ENCODE measurements at places on chromosomes 4 and X. TPM values are rescaled to one million over a fixed set of nuclear protein-coding genes. Genes with fewer than 3 reads are reported as not detected.

The PLAC8 gene
- total RNA-seq = 101 TPM

The PSAPL1 gene
- total RNA-seq = not detected

The PQBP1 gene
- 66.5 TPM for total RNA-seq

The VCX2 gene
- total RNA-seq = not detected

The PPEF1 gene
- total RNA-seq = not detected

The SAGE1 gene
- not detected for total RNA-seq

The TSPAN6 gene
- 0.36 TPM for total RNA-seq

GRCh38 chr4:165715989-165716388 is 157.0 kb upstream of the TLL1 start:
- no peak for DNase-seq
- H3K36me3 ChIP-seq = no peaks in the 10 kb centered on the region
- no peaks in the 10 kb centered on the region for H3K27me3 ChIP-seq

DNA sequence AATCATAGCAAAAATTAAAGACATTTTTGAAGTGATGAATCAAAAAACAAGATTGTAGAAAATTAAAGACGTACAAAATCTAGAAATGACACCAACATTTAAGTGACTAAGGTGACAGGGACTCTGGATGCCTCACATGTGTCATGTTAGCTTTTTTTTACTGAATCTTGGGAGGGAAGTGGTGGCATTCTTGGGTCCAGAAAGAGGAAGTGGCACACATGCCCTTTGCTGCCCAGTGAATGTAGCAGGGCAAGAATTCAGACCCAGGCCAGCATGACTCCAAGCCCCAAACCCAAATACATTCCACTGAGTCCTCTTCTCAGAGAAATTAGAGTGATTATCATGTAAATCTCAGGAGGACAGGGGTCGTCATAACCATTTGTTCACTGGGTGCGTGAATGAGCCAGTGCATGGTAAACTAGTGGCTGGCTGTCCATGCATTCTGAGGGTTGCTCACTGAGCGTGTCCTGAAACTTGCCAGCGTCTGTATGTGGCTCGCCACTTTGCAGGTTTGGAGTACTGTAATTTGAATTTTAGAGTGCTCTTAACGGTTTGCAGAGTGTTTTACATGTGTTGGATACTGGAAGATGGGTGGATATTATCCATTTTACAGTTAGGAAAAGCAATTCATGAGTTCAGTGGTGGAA is 55.4 kb upstream of the TBC1D14 start:
- H3K36me3 ChIP-seq = peaks cover 47% of the 10 kb centered on the region
- no peak overlapping the region for H3K27ac ChIP-seq
- peaks cover 29% of the 10 kb centered on the region for H3K4me1 ChIP-seq

DNA sequence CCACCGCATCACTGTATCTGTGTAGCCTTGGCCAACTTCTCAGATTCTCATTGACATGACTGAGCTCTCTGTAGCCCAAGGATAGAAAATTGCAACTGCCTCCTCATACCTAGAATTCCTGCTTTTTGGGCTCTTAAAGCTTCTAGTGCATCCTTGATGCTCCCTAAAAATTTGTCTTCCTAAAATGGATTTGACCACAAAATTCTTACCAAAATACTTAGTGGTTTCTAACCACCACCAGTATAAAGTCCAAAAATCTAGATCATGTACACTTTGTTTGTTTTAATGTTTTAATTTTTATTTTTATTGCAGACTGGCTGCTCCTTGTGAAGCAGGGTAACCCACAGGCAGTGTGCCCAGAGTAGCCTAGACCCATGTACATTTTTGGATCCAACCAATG is 75.5 kb downstream of the TBC1D9 start:
- peaks cover 5% of the 10 kb centered on the region for H3K4me1 ChIP-seq
- DNase-seq = no peak
- H3K4me3 ChIP-seq = no peak overlapping the region
- no peaks in the 10 kb centered on the region for H3K36me3 ChIP-seq
- peaks cover 15% of the 10 kb centered on the region for H3K27me3 ChIP-seq

- H3K36me3 ChIP-seq = peaks cover 11% of the 10 kb centered on the region
- no peak overlapping the region for H3K27ac ChIP-seq
- DNase-seq = no peak
These were observed 51.7 kb downstream of the ATP11C start for GRCh38 chrX:139881130-139881529.

GRCh38 chr4:185773419-185773818 is 38.6 kb downstream of the SORBS2 start:
- H3K4me3 ChIP-seq = no peak overlapping the region
- H3K36me3 ChIP-seq = no peaks in the 10 kb centered on the region
- no peaks in the 10 kb centered on the region for H3K4me1 ChIP-seq
- H3K27ac ChIP-seq = no peak overlapping the region

GRCh38 chr4:6806924-6807626 is 24.5 kb downstream of the KIAA0232 start:
- DNase-seq = no peak
- H3K27me3 ChIP-seq = no peaks in the 10 kb centered on the region
- no peak overlapping the region for H3K4me3 ChIP-seq

GRCh38 chrX:12370497-12370986 is 232.3 kb downstream of the FRMPD4 start:
- no peaks in the 10 kb centered on the region for H3K36me3 ChIP-seq
- no peak overlapping the region for H3K4me3 ChIP-seq
- no peaks in the 10 kb centered on the region for H3K27me3 ChIP-seq
- no peaks in the 10 kb centered on the region for H3K4me1 ChIP-seq

DNA sequence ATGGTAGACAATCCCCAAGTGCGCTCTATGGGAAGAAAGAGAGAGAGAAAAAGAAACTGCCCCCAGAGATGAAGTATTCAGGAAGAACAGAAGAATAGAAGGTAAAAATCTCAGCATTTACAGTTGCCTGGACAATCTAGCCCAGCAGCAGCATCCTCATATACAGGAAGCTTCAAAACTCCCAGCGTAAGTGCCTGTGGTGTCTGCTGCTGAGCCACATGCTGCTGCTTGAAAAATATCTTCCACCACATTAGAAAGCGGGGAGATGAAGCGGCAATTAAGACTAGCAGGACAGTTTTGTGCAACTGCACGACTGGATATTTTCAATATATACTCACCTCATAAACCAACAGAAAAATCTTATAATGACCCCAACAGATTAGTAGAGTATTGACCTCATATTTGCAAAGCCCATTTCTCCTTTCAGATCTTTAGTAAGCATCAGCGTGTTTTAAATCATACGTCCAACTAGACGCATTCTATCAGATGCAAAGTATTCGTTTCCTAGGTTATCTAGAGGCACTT is 972.0 kb upstream of the TENM3 start:
- no peaks in the 10 kb centered on the region for H3K36me3 ChIP-seq
- H3K27ac ChIP-seq = no peak overlapping the region
- no peaks in the 10 kb centered on the region for H3K4me1 ChIP-seq
- no peaks in the 10 kb centered on the region for H3K27me3 ChIP-seq

GRCh38 chr4:2438822-2439718 is 20.3 kb downstream of the CFAP99 start:
- H3K27me3 ChIP-seq = no peaks in the 10 kb centered on the region
- H3K4me3 ChIP-seq = no peak overlapping the region
- no peak overlapping the region for H3K27ac ChIP-seq
- H3K4me1 ChIP-seq = peaks cover 4% of the 10 kb centered on the region
- DNase-seq = no peak
- H3K36me3 ChIP-seq = no peaks in the 10 kb centered on the region

GRCh38 chr4:7195546-7196287 is 3.4 kb downstream of the SORCS2 start:
- DNase-seq = no peak
- no peak overlapping the region for H3K4me3 ChIP-seq
- H3K36me3 ChIP-seq = no peaks in the 10 kb centered on the region
- H3K27ac ChIP-seq = no peak overlapping the region

DNA sequence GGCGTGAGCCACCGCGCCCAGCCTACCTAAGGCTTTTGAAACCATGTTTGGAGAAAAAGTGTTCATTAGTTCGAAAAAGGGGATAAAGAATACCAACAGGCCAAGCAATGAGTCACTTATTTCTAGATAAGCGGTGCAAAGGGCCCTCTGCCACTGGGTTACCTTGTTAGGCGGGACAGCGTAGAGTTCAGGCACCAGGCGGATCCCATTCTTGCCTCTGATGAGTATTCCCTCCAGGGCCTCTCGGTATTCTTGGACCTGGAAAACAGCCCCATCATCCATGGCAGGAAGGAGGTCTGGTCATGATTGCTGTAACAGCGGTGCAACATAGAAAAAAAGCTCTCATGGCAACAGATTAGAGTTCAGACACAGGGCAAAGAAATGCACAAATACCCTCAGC is 48.0 kb downstream of the PHKA2 start:
- no peak for DNase-seq
- H3K4me3 ChIP-seq = no peak overlapping the region
- no peak overlapping the region for H3K27ac ChIP-seq
- no peaks in the 10 kb centered on the region for H3K4me1 ChIP-seq
- H3K36me3 ChIP-seq = peaks cover 3% of the 10 kb centered on the region

DNA sequence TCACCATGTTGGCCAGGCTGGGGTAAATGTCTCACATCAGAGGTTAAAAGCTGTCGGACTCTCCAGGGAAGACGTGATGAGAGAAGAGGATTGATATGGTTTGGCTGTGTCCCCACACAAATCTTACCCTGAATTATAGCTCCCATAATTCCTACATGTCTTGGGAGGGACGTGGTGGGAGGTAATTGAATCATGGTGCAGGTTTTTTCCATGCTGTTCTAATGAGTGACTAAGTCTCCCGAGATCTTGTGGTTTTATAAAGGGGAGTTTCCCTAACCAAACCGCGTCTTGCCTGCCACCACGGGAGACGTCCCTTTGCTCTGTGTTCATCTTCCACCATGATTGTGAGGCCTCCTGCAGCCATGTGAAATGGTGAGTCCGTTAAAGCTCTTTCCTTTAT is 64.4 kb downstream of the ASMT start:
- H3K4me1 ChIP-seq = peaks cover 31% of the 10 kb centered on the region
- H3K36me3 ChIP-seq = peaks cover 39% of the 10 kb centered on the region
- H3K27ac ChIP-seq = peak overlapping the region; percentile 70

DNA sequence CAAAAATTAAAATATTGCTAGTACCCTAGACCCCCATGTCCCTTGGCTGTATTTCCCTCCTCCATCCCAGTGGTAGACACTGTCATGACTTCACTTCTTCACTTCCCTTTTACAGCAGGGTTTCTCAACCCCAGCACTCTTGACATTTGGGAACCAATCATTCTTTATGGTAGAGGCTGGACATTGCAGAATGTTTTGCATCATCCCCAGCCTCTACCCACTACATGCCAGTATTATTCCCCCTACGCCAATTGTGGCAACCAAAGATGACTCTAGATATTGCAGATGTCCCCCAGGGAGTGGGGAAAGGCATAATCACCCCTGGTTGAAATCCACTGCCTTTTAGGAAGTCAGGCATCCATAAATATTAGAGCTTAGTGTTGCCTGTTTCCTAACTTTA is 138.6 kb downstream of the AMELX start:
- DNase-seq = no peak
- H3K27ac ChIP-seq = no peak overlapping the region

- H3K4me1 ChIP-seq = no peaks in the 10 kb centered on the region
- no peaks in the 10 kb centered on the region for H3K27me3 ChIP-seq
- H3K27ac ChIP-seq = no peak overlapping the region
- DNase-seq = no peak
- H3K4me3 ChIP-seq = no peak overlapping the region
These were observed 36.0 kb downstream of the HTR2C start for GRCh38 chrX:114619874-114620273.

DNA sequence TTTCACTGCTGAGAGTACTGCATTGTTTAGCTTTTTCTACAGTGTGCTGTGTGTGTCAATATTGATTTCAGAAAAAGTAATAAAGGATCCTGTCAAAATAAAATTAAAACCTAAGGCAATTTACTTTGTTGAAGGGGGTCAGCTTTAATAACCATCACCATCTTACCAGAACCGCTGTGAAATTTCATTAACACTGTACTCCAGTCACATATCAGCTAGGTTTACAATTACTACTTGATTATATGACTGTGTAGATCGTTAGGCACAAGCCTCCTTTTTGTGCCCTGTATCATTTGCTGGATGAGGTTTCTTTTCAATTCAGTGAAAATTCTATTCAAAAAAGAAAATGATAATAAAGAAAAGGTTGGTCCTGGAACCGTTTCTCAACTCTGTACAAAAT is 917.2 kb downstream of the CENPC start:
- no peak overlapping the region for H3K4me3 ChIP-seq
- no peak for DNase-seq
- no peaks in the 10 kb centered on the region for H3K27me3 ChIP-seq
- no peak overlapping the region for H3K27ac ChIP-seq
- H3K36me3 ChIP-seq = no peaks in the 10 kb centered on the region

DNA sequence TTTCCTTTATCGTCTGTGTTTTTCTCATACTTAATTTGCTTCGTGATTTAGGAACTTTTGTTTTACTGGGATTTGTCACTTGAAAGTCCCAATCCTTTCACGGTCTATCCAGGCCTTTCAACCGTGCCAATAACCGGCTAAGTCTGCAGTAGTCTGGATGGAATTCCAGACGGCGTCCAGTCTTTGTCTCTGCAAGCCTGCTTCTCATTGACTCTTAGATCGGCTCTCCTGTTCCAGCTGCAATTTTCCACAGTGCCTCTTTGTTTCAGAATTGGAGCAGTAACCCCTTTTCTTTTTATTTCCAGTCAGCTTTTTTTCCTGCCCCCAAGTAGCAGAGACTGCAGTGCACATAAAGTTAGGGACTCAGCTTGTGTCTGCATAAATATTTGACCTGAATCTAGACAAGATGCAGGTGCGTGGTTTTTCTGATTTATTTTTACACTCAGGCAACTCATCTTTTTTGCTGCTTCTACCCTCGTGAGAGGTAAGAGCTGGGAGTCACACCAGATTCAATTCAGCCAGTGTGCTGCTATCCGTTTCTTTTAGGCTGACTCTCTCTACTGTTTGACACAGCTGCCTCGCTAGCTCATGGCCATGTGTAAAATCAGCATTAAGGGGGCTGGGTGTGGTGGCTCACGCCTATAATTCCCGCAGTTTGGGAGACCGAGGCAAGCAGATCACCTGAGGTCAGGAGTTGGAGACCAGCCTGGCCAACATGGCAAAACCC is 37.4 kb upstream of the DHRSX start:
- no peaks in the 10 kb centered on the region for H3K4me1 ChIP-seq
- H3K36me3 ChIP-seq = no peaks in the 10 kb centered on the region
- peaks cover 5% of the 10 kb centered on the region for H3K27me3 ChIP-seq
- no peak for DNase-seq

All from activated CD8-positive, alpha-beta T cell treated with anti-CD3 and anti-CD28 coated beads for 36 hours (primary cell).